ENCODE measurements at places on chromosomes 3 and 15.

GRCh38 chr3:194632226-194632808 lies 902 bp downstream of the TMEM44 start:
- no peak for DNase-seq

GRCh38 chr15:22973286-22973685 lies 6.9 kb downstream of the CYFIP1 start:
- no peak for DNase-seq

DNA sequence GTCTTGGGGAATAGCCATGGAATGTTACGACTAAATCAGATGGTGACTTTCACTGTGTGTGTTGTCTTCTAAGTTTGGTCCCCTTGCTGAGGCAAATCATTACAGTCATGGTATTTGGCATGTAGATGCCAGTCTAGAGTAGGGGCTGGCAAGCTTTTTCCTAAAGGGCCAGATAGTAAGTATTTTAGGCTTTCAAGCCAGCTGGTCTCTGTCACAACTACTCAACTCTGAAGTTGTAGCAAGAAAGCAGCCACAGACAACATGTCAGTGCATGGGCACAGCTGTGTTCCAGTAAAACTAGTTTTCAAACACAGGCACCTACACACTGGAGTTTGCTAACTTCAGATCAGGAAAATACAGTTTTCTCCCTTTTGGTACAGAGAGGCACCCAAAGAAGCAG lies 39.3 kb downstream of the CCR3 start:
- DNase-seq: no peak

GRCh38 chr15:69265347-69265955 lies 33.3 kb upstream of the PAQR5 start:
- DNase-seq: no peak

- no peak for DNase-seq
Observed at GRCh38 chr3:122988508-122988907, 39.1 kb downstream of the SEMA5B start.

- peak; percentile 86 for DNase-seq
Observed at GRCh38 chr15:67013696-67014095, 51.7 kb upstream of the SMAD3 start.

DNA sequence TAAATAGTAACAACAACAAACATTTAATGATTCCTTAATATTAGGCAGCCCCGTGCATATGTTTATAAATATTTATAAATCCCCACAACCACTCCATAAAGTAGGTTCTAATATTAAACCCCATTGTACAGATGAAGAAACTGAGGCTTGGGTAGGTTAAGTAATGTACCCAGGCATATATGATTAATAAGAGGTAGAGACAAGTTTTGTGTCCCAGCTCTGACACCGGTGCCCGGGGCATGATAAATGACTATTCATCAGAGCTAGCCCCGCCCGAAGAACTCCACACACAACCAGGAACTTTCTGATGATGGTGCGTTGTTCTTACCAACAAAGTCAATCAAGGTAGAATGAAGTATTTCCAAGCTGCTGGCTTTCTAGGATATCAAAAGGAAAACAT lies 19.4 kb downstream of the CDCP1 start:
- DNase-seq: no peak

- peak; percentile 6 for DNase-seq
Observed at GRCh38 chr15:101059381-101060341, 140.5 kb downstream of the LRRK1 start.

- no peak for DNase-seq
Observed at GRCh38 chr3:73391984-73392383, 232.8 kb downstream of the PDZRN3 start.

DNA sequence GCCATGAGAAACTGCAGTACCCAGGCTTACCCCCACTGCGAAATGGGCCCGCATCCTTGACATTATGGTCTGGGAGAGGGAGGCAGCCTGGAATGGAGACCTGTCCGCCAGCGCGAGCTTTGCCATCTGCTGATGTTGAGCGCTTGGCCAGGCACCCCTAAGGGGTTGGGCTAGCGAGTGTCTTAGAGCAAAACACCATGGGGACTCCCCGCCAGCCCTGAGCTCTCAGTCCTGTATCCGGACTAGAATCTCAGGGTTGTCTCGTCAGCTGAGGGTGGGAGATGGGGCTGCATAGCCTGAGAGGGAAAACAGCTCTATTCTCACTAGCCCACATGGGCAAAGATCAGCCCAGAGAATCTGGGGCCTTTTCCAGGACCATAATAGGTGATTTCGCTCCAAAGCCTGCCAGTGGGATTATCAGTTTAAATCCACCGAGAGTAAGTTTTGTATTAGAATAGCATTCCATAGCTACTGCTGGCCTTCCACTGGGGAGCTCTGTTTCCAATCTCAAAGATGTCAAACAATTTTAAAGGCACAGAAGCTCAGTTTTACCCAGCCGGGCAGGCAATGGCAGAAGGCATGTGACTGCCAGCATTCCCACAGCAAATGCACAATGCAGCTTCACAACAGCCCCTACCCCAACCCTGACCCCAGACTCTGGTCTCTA lies 167.5 kb upstream of the TPM1 start:
- DNase-seq: no peak

DNA sequence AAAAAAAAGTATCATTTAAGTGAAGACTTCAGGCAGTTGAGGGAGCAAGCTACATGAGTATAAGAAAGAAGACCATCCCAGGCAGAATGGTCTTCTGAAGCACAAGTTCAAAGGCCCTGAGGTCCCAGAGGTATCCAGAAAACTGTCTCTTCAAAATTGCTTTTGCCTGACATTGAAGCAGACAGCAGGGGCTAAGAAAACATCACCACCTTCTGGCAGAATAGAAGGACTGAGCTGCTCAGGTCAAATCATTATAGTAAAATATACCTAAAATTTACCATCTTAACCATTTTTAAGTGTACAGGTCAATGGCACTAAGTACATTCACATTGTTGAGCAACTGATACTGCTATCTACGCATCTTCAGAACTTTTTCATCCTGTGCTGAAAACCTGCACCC lies 16.4 kb downstream of the GPR160 start:
- no peak for DNase-seq

DNA sequence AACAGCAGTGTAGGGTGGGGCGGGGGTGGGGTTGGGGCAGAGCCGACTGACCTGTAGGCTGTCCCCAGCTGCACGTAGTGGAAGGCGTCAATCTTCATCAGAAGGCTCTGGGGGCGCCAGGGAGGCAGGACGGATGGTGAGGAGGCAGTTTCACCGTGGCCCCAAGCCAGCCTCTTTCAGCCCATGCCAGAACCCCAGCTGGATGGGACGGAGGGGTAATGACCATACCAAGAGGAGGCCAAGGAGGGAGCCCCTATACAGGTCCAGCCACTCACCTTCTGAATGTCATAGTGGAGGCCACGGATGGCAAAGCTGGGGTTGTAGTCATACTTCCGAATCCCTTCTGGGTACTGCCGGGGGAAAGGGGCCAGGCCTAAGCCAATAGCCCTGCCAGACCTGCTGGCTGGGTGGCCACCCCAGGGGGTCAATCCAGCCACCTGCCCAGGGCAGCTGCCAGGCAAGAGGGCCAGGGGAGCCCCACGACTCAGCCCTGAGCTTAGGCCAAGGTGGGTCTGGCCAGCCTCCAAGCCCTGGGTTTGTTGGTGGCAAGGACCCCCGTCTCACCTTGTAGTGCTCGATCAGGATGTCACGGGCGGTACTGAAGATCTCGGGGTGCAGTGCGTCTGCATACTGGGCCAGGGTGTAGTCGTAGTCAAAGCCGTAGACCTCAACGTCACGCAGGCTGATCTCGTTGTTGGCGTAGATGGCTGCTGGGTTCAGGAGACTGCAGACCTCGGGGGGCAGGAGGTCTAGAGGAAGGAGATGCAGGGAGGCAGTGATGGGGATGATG lies 4.9 kb downstream of the NT5DC2 start:
- DNase-seq: peak; percentile 18

- no peak for DNase-seq
Observed at GRCh38 chr15:75696854-75697259, 15.8 kb downstream of the CSPG4 start.

DNA sequence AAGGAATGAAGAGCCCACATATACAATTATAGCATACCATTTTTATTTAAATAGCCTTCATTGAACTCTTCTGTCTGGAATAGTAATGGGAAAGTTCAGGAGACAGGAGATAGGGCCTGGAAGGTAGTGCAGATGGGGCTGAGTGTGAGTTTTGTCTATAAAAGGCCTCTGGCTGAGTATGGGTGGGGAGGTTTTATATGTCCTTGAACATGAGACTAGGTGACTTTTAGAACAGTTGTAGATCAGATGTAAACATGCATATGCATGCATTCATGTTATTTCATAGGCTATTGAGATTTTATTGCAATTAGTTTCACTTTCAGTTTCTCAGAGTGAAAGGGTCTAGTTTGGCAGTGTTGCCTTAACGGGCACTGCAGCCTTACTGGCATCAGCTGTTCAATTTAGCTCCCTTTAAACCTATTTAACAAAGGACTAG lies 27.1 kb downstream of the CGGBP1 start:
- DNase-seq: no peak

- DNase-seq: peak; percentile 54
Observed at GRCh38 chr3:58588030-58588614, 10.9 kb upstream of the FAM107A start.

- no peak for DNase-seq
Observed at GRCh38 chr3:122318620-122319019, 6.4 kb upstream of the CSTA start.

DNA sequence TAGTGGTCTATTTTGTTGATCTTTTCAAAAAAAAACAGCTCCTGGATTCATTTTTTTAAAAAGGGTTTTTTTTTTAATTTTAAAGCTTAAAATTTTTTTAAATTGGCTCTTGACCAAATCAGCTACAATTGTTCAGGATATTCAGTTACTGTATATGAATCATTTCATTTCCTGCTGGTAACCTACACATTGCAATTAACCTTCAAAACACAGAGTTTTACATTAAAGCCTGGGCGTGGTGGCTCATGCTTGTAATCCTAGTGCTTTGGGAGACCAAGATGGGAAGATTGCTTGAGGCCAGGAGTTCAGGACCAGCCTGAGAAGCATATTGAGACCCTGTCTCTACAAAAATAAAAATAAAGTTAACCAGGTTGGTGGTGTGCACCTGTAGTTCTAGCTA lies 163.4 kb downstream of the ALDH1A2 start:
- DNase-seq: no peak

DNA sequence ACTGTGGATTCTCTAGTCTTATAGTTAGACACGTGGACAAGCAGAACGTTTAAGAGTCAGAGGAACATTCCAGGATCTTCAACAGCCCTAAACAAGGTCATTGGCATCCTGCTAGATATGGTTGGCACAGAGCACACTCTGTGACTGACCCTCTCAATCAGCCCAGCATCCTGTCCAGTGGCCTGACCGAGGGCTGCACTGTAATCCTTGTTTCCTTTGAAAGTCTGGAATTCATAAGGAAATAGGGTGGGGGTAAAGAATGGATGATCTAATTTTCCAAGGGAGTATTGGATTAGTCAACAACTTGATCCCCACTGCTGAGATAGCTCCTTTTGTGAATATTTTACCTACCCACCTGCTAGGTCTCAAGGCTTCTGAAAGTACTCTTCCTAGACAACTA lies 94.5 kb upstream of the DLG1 start:
- DNase-seq: no peak

- DNase-seq: no peak
Observed at GRCh38 chr3:53079791-53080555, 34.1 kb upstream of the SFMBT1 start.

- DNase-seq: no peak
Observed at GRCh38 chr3:166478356-166478755, 641.1 kb upstream of the BCHE start.

DNA sequence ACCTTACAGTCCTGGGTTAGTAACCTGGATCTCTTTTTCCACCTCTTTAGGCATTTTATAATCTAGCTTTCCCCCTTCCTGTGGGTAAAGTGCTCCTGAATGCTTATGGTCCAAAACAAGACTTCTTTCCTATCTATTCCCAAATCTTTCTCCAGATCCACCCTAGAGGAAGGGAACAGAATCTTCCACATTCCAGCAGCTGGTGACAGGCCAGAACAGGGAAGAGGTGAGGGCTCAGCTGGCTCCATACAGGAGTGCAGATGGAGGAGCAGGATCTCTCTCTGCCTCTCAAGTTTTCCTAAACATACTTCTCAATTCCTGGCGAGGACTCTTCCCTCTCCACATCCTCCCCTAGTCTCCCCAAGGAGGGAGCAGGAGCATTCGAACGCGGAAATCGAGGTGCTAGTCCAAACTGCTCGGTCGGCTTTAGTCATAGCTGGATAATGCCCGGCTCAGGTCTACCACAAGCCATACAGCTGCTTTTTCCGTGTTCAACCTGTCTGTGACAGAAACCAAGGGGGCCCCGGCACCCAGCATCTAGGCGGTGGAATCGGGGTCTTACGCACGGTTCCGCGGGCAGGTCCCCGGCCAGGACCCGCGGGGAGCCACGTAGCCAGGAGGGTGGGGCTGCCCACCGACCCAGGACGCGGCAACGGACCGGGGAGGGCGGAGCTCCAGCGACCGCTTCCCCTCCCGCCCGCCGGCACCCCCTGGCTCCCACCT lies 4.0 kb downstream of the RASSF1 start:
- no peak for DNase-seq

- peak; percentile 18 for DNase-seq
Observed at GRCh38 chr15:48177383-48177765, 721 bp downstream of the MYEF2 start.

GRCh38 chr3:146189519-146190173 lies 28.7 kb upstream of the PLOD2 start:
- DNase-seq: peak; percentile 23

GRCh38 chr3:192957441-192958021 lies 39.9 kb upstream of the MB21D2 start:
- peak; percentile 44 for DNase-seq

DNA sequence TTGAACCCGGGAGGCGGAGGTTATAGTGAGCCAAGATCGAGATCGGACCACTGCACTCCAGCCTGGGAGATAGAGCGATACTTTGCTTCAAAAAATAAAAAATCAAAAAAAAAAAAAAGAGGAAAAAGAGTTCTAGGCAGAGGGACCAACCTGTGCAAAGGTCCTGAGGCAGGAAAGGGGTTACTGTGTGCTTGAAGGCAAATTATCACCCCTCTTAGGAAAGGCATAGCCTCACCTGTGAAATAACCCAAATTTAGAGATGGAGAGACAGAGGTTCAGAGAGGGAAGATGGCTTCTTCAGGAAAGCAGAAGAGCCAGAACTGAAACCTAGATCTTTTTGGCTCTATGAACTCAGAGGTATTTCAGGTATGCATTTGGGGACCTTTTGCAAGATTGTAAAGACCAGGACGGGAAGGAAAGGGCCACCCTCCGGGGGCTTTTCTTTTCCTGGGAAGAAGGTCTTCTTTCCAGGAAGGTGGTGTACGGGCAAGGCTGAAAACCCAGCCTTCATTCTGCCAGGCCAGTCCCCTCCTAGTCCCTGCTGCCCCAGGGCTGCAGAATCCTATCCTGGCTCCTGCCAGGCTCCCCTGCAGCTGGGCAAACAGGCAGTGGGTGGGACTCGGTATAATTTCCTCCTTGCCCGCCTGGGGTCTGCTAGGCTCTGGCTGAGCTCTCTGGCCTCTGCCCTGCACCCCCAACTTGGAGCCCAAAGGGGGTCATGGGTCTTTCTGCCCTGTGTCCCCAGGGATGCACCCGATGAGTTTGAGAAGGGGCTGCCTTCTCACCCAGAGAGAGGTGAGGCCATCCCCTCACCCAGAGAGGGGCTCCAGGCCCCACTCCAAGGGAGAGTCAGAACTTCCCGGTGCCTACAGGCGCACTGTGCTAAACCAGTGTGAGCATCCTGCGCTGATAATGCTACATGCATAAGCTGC lies 14.4 kb upstream of the CSK start:
- DNase-seq: no peak
